Upper lobe of right lung (tissue), 1 donor: ENCODE measurements at places on chromosomes 1 and 21.

DNA sequence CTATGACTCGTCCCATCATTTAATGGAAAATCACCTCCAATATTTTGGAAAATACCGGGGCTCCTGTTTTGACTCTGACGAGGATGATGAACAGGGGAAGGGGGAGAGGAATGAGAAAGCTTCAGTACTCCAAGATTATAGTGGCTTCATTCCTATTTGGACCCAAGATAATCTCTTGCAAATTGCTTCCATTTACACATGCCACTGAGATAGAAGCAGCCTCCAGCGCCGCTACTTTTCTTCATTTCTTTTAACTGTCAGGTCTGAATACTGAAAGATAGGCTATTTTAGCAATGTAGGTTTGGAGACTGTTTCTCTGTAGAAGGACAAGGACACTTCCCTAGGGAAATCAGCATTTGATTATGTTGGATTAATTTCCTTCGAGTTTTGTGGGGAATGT is 565 bp upstream of the GRIK1 start:
- no peak for DNase-seq

- no peak for DNase-seq
Measured at GRCh38 chr1:202501281-202501680, 152.8 kb downstream of the PPP1R12B start.

DNA sequence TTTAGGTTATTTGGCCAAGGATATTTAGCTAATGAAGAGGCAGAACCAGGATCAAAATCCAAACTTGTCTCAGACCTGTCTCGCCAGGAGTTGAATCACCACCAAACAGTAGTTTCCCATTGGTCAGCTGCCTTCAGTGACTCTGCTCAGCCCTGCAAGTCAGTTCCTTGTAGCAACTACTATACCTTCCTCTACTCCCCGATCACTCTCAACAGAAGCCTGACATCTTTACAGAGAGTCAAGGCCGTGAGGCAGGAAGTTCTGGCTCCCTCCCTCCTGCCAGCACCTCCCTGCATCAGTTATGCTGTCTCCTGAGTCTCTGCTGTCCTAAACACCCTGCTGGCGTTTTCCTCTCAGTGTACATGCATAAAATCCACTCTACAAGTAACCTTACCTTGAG is 13.2 kb downstream of the PSMD4 start:
- DNase-seq: no peak

DNA sequence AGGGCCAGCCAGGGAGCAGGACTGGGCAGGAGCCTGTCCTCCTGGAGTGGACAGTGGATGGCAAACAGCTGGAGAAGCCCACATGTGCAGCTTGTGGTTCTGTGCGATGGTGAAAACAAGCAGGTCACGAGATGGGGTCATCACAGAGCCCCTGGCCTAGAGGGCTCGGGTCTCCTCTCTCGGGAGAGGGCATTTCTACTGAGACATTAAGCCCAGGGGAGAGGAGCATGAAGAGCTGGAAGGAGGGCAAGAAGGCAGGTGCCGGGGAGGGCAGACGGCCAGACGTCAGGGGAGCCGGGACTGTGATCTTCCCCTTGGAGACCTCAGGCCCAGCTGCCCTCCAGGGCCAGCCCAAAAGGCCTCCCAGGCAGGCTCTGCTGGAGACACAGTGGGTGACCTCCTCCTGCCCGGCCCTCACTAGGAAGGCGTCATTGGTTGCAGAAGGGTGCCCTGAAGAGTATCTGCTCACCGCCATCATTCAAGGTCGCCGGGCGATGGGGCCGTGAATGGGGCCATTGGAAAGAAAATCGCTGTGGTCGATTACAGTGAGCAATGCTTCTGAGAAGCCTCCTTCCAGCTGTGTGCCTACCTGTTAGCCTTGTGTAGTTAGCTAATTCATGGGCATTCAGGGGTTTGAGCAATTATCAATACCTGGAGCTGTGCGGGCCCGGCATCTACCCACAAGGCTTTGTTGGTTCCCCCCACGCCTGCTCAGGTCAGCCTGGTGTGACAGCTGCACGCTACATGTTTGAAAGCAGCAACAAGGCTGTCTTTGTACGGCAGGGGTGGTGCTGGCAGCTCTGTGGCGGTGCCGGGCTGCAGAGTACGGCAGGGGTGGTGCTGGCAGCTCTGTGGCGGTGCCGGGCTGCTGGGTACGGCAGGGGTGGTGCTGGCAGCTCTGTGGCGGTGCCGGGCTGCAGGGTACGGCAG is 72.3 kb upstream of the ACTRT2 start:
- peak; percentile 56 for DNase-seq

DNA sequence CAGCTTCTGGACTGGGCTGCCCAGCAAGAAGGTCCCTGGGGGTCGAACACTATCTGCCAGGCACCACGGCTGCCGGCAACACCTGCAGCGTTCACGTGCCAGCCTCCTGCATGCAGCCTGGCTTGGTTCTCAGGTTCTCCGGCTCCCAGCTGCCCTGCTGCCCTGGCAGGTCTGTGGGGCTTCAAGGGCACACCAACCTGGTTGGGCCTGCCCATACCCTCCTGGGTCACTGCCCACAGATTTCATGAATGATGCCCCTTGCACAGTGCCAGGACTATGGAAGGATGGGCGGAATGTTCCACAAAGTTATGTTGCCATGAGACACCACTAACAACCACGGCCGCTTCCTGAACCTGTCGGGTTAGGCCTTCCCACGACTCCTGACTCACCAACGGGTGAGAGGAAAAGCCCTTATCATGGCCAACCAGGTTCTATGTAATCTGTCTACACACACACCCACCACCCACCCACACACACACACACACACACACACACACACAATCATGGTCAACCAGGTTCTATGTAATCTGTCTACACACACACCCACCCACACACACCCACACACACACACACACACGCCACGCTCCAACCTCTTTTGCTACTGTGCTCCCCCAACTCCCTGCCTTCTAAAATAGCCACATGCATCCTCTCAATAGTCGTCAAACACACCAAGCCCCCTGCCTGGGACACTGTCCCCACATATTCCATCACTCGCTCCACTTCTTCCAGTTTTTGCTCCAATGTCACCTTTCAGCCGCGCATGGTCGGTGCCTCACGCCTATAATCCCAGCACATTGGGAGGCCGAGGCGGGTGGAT is 32.2 kb downstream of the HSPG2 start:
- DNase-seq: no peak
